Stimulated activated CD8-positive, alpha-beta memory T cell treated with anti-CD3 and anti-CD28 coated beads, Interleukin-12 subunit alpha, Interleukin-12 subunit beta, amount 100 ng/mL, for 4 hours (primary cell): ENCODE measurements at places on chromosomes 5 and 9.

DNA sequence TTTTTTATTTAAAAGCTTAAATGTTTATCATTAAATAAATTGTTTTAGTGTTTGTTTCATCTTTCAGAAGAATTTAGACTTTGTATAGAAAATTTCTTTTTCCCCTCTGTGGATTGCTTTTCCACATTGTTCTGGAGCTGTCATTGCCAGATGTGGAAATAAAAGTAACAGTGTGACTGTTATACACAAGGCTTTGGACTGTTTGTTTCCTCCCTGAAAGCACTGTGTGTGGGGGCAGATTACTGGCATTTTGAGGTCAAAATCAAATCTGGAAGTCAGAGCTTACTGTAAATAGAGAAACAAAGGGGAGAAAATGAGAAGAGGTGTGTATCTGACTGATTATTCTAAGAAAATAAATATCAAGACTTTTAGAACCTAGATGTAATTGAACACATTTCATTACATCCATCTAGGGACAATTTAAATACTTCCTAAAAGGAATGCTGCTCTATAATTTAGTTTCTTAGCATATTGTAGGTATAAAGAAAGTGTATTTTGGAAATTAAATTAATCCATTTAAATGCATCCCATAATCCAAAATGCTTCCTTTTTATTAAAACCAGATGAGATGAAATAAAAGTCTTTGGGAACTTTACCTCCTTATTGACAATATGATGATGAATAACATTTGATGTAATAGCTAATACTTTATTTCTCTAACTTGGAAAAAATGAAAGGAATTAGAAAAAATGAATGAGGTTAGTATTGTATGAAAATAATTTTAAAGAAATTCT lies 51.9 kb downstream of the ERCC6L2 start:
- no peak for DNase-seq

DNA sequence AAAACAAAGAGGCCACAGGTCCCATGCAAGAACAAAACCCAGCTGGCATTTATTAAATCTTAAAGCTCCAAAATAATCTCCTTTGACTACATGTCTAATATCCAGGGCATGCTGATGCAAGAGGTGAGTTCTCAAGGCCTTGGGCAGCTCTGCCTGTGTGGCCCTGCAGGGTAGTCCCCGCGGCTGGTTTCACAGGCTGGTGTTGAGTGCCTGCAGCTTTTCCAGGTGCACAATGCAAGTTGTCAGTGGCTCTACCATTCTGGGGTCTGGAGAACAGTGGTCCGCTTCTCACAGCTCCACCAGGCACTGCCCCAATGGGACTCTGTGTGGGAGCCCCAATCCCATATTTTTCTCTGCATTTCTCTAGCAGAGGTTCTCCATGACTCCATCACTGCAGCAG lies 54.4 kb upstream of the HCN1 start:
- DNase-seq, result no peak

DNA sequence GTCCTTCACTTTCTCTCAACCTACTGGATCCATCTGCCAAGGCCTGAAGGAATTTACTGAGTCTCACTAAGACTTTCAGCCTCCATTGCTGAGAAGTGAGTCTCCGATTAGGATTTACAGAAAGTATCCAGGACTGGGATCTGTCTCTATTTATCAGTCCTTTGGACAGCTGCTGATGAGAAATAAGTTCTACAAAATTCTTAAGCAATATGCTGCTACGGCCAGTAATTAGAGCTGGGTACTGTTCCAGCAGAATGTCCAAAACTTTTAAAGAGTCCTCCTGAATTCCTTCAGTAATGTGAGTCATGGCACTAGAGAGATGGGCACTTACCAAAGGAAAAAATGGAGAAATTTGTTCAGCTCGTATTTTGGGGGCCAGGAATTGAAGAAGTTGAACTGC lies 5.9 kb downstream of the TEX10 start:
- no peak for DNase-seq

DNA sequence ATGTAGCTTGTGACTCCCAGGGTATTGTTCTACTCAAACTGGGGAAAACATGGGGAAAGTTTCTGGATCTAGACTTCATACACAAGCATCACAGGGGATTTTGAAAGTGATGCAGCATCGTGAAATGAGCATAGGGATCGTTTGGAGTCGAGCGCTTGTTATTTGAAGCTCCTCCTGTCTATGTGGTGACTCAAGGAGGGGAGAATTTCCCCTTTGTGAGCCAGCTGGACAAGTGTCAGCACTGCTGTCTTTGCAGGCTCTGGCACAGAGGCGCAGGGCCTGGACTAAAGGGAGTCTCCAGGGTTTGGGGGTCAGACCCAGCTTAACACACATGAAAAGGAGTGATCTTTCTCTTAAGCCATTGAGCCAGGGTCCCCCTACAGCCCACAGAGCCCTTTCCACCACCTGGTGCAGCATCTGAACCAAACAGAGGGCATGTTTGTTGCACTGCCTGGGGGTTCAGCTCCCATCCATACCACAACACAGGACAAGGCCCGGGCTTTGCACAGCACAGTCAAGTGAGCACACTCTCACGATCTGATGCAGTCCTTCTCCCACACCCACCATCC lies 51.0 kb downstream of the IRF1 start:
- DNase-seq, result no peak

GRCh38 chr5:23007236-23007635 lies 154.1 kb upstream of the CDH12 start:
- no peak for DNase-seq

GRCh38 chr5:143599474-143599873 lies 196.0 kb upstream of the NR3C1 start:
- no peak for DNase-seq

- no peak for DNase-seq
Measured at GRCh38 chr5:143652108-143652700, 159.8 kb upstream of the HMHB1 start.

DNA sequence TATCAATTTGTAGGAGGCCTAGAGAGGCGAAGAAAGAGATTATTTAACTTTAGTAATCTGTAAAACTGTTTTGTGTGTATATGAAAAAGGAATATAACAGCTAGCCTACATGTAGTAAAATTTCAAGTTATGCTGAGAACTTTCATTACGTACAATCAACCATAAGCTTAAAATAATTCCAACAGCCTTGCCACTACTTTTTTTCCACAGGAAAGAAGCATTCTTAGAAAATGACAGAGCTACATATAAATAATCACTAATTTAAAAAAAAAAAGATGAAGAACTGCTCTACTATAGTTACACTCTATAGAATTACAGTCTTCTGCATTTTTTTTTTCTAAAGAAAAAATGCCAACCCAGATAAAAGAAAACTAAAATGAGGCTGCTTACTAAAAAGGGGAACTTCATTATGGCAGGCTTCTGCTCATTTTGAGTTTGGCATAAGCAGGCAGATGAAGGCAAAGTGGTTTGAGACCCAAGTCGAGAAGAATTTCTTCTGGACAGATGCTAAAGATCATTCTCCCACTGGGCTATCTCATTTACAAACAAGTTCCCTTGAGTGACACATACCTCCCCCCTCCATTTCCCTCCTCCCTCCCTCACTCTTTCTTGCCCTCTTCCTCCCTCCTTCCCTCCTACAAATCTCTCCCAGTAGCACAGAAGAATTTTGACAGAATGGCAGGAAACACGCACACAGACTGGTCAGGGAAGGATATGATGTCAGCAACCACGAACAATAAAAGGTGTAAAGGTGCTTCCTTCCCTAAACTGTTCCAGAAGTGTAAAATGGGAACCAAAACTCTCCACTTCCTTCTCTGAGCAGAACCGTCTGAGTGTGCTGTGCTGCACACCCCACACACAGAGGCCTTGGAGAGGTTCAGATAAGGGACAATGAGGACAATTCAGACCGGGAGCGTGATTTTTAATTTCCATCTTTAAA lies 56.1 kb downstream of the MEF2C start:
- DNase-seq, result no peak
